Stimulated activated CD8-positive, alpha-beta memory T cell treated with anti-CD3 and anti-CD28 coated beads, Interleukin-2, amount 100 ng/mL, for 48 hours (primary cell): ENCODE measurements at places on chromosomes 1 and 21.

- no peak for DNase-seq
These were observed 166.4 kb downstream of the RUNX1 start for GRCh38 chr21:34882719-34883131.

DNA sequence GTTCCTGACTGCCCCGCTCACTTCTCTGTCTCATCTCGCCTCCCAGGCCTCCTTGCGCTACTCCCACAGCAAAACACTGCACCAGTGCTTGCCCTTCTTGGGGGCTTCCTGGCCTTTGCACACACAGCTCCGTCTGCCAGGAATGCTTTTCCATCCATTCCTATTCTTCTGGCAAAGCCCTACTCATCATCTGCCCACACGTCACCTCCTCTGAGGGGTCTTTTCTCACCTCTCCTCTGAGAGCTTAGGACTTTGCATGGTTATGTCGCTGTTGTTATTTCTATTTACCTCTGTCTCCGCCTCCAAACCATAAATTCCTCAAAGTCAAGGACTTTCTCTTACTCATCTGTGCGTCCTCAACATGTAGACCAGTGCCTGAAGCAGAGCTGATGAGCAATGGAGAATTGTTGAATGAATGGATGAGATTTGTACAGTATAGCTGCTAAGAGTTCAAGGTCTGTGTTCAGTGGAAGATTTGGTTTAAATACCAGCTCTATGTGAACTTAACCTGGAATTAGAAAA, 26.4 kb upstream of the BTG2 start:
- DNase-seq, result no peak

DNA sequence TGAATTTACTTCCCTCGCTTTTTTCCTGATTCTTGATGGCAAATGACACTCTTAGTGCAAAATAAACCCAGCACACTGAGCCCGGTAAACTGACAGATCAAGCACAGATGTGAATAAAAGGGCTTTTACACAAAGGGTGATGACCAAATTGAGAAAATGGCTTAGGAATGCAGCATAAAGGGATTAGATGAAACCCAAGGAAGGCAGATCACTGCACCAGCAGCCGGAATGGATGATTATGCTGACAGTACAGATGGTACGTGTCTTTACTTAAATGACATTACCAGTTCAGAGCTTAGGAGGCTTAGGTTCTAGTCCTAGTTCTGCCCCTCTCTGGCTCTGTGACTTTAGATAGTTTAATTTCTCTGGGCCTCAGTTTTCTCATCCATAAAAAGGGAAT, 12.0 kb downstream of the PKP1 start:
- DNase-seq, result no peak

- no peak for DNase-seq
These were observed 68.9 kb downstream of the CDC7 start for GRCh38 chr1:91569411-91570119.

DNA sequence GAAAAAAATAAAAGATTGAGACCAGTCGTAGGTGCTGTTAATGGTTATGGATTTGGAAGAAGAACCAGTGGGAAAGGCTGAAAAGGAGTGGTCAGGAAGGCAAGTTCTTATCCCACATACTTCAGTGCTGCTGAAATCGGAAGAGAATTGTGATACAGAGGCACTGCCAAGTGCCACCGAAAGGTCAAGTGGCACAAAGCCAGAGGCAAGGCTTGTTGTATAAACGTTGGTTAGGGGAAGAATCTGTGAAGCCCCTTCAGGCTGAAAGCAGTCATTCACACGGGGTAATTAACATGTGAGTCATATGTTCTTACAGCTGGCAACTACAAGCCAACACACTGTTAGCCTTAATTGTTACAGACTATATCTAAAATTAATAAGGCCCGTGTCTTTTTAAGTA, 48.8 kb downstream of the ZBTB40 start:
- no peak for DNase-seq

GRCh38 chr1:224831501-224831900, 98.0 kb upstream of the DNAH14 start:
- no peak for DNase-seq
